ENCODE measurements at places on chromosomes 3 and 15.

DNA sequence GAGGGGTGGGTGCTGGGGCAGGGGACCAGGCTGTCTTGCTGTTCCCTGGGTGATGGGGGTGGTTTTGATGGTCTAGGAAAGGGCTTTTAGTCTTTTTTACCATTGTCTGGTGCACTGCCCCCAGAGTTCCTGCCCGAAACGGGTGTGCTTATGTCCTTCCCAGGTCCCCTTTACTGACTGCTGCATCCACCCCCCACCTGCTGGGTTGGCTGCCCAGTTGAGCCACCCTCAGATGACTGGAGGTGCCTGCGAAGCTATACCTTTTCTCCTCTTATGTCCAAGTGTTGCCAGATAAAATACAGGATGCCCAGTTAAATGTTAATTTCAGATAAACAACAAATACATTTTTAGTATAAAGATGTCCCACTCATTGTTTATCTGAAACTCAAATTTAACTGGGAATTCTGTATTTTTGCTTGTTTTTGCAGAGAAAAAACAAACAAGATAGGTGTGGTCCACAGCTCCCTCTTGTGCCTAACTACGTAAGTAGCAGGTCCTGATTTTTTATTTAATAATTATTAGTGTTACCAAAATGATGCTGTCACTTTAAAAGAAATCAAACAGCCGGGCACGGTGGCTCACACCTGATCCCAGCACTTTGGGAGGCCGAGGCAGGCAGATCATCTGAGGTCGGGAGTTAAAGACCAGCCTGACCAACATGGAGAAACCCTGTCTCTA, 6.1 kb upstream of the RPP14 start:
- no peak for DNase-seq

DNA sequence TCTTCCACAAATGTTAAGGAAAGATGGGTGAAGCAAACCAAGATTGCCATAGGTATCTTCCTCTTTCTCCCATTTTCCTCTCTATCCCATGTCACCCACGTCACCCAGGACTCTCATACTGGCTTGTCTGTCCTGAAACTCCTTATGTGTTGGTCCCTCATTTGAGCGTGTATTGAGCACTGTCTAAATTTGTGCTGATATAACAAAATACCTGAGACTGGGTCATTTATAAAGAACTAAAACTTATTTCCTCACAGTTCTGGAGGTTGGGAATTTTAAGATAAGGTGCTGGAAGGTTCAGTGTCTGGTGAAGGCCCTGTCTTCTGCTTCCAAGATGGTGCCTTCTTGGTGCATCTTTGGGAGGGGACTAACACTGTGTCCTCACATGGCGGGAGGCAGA, 186.9 kb upstream of the SLC24A5 start:
- no peak for DNase-seq

- DNase-seq, result no peak
Measured at GRCh38 chr3:38005076-38006020, 14.8 kb downstream of the VILL start.

DNA sequence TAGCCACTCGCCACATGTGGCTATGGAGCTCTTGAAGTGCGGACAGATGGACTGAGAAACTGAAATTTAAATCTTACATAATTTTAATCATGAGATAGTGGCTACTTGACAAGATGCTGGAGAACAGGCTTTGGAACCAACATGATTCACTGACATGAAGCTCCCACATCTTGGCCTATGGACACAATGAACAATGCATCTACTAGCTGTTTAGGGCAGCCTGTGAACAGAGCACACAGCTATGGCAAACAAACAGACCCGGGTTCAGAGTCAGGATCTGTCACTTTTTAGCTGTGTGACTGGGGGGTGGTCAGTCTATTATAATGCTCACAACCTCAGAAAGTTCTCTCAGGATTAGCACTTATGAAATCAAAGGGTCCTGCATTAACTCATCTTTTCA, 616.6 kb downstream of the MAGI1 start:
- no peak for DNase-seq

- DNase-seq, result no peak
Measured at GRCh38 chr3:71850654-71851053, 65.7 kb upstream of the PROK2 start.

GRCh38 chr3:153291059-153291685, 129.1 kb downstream of the RAP2B start:
- DNase-seq, result no peak

DNA sequence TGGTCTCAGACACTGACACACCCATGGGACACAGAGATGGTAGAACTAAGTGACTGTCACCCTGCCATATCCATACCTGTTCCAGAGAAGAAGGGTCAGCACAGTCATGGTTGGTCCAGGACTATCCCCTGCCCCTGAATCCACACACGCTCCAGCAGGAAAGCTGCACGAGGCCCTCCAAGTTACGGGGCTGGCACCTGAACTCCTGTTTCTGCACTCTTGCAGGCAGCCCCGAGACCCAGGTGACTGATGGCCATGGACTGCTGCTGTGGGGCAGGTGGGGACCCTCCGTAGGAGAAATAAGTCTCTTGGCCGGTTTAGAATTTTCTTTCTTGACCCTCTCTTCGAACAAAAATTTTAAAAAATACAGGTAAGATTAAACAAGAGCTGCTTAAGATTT, 30.6 kb downstream of the CHDH start:
- no peak for DNase-seq

DNA sequence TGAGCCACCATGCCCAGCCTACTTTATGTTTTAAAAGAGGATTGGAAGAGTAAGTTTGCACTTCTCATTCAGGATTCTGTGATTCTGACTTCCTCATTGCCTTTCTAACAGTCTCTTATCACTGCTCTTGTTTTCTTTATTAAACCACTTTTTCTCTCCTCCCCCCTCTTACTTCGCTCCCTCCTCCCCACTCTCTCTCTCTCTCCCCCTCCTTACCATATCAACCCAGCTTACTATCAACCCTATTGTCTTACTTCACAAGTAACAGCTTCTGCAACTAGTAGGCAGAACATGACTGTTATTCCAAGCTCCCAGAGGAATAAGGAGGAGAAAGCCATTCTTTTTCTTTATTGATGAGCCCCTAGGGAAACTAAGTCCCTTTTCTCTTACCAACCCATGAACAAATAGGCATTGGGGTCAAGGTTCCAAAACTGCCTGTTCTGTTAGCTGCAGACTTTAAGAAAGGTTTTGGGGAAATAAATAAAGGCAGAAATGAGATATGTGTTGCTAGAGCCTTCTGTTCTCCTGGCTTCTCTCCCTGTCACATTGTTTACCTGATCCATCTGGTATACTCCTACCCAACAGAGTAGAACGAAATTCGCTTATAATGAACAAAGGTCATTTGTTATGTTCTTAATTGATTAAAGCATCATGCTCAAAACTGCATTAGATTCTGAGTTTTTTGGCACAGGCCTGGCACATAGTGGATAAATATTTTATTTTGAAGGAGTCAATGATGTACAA, 56.4 kb upstream of the RASGRP1 start:
- DNase-seq, result no peak

- no peak for DNase-seq
Measured at GRCh38 chr3:97952280-97952679, 20.0 kb downstream of the RIOX2 start.

DNA sequence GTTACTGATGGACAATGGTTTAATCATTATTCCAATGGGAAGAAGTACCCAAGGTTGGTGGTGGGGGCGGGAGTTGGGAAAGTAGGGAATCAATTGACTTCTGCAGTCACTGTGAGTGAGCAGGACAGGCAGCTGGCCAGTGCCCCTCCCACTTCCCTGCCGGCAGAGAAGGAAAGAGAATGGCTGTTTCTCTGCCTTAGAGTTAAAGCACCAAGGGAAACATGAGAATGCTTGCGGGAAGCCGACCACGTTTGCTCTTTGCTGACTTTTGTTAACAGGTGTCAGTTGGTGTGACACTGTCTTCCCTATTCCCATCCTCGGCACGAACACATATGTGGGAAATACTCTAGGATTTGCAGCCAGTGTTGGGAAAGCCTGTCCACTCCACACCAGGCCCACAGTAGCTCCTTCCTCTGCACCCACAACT, 33.5 kb upstream of the MFSD1 start:
- DNase-seq, result no peak

- DNase-seq, result no peak
Measured at GRCh38 chr3:72473156-72473555, 375.1 kb downstream of the SHQ1 start.

GRCh38 chr3:40254891-40255290, 54.6 kb upstream of the EIF1B start:
- DNase-seq, result no peak

DNA sequence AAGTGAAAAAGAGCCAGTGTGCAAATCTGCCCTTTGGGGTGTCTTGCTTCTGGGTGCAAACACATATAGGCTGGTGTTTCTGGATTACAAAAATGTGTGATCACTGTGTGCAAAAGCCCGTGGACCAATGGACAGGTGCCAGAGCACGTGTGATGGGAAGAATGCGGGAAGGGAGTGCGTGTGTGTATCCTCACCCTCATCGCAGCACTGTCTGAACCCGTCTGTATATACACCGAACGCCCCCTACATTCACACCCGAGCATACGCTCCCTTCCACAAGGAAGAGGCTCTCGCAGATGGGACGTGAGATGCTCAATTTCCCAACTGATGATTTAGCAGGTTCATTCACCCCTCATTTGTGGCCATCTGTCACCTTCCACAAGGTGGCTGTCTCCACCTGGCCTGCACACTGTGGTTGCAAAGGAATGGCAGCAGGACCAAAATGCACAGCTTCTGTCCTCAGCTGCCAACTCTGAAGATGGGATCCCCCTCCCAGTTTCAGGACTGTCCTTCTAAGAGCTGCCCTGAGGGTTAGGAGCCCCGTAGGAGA, 19.4 kb upstream of the SLC6A1 start:
- DNase-seq, result no peak

DNA sequence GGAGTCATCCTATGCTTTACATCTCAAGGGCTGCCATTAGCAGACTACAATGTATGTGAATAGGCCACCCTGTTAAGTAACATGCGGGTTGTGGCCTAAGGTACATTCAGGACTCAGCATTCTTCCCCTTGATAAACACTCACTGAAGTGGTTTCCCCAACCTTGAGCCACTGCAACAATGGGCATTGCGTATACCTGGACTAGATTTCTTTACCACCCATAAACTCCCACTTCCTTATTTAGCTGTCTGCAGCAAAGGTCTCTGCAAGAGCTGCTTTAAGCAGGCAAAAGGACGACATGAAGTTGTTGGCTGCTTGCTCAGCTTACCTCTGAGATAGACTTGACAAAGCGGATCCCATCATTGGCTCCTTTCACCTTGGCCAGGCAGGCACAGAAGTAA, 16.2 kb downstream of the FYCO1 start:
- DNase-seq, result no peak

DNA sequence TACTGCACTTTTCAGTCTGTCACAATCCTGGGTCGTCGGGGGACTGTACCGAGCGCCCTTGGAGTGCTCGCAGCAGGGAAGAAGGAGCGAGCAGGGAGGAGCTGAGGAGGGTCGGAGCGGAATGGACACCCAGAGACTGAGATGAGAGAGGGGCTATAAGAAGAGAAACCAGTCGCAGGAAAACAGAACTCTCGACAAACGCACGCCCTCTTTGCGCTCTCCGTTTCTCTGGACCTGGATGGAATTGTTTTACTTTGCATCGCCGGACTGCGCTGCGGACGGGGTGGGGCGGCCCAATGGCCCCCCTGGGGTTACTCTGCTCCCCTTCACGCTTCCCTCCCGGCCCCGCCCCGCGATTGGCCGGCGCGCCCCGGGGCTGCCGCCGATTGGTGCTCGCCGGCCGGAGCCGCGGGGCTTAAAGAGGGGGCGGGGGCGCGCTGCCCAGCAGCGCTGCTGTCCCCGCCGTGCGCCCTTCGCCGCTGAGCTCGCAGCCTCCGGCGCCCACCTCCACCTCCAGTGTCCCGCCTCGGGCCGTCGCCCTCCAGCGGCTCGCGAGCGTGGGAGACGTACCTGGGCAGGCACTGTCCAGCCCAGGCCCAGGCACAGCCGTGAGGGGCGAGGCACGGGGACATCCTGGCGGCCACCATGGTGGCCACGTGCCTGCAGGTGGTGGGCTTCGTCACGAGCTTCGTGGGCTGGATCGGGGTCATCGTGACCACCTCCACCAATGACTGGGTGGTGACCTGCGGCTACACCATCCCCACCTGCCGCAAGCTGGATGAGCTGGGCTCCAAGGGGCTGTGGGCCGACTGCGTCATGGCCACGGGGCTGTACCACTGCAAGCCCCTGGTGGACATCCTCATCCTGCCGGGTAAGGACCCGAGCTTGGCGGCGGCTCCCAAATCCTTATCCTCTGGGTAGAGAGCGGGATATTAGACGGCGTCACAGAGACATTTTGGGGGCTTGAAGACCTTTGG, at the start of gene CLDN11:
TSS of gene CLDN11 (plus strand) at position 447 of the 977 bp plus-strand sequence. CDS start at position 646, 199 bp downstream.
- no peak for DNase-seq

DNA sequence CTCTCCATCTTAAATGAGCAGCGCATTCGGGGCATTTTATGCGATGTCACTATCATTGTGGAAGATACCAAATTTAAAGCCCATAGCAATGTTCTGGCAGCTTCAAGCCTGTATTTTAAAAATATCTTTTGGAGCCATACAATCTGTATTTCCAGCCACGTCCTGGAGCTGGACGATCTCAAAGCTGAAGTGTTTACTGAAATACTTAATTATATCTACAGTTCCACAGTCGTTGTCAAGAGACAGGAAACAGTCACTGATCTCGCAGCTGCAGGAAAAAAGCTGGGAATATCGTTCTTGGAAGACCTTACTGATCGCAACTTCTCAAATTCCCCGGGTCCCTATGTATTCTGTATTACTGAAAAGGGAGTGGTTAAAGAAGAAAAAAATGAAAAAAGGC, 44.4 kb upstream of the RASA2 start:
- no peak for DNase-seq

- DNase-seq, result no peak
Measured at GRCh38 chr15:81856001-81856633, 189.7 kb downstream of the MEX3B start.

- no peak for DNase-seq
Measured at GRCh38 chr15:87917480-87917879, 339.1 kb downstream of the NTRK3 start.

DNA sequence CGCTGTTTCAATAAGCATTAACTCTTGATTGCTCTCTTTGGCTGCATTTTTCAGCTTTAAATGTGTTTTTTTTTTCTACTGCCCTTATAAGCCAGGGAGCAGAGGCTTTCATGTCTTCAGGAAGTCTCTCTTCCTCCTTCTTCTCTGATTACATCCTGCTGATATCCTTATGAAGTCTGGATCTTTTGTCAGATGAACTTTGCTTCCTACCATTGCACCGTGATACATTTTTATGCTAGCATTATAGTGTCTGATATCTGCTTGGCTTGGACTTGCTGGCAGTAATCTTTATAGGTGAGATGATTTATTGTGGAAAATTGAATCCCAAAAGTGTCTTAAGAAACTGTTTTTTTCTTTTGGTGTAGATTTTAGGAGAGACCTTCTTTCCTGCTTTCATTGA, 160.4 kb upstream of the CFAP20DC start:
- no peak for DNase-seq

DNA sequence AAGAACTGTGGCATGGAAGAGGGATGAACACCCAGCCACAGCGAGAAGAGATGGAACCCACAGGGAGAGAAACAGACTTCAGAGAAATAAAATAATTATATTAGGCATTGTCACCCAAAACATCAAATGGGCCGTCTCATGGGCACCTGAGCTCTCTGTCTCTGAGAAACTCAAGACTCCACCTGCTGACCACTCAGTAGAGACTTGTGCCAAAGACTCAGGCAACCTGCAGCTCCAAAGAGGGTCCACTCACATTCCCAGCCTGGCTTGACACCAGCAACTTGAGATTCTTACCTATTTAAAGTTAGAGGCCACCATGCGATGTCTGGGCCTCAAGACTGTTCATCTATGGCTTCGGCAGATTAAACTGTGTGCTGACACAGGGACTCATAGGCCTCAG, 12.0 kb downstream of the SEMA5B start:
- no peak for DNase-seq

- no peak for DNase-seq
Measured at GRCh38 chr3:104069114-104069513, 1297.6 kb upstream of the ALCAM start.

Measured in activated T-helper 1 cell treated with anti-CD3 and anti-CD28 coated beads, Interleukin-2, amount 50 U/mL, for 16 hours (primary cell).